NCI-H526 (cell line): ENCODE measurements at places on chromosomes 11 and 22.

GRCh38 chr11:122634501-122634900 lies 21.0 kb upstream of the UBASH3B start:
- DNase-seq = no peak

- DNase-seq = no peak
Measured at GRCh38 chr22:20989323-20990138, 7.4 kb downstream of the LZTR1 start.

DNA sequence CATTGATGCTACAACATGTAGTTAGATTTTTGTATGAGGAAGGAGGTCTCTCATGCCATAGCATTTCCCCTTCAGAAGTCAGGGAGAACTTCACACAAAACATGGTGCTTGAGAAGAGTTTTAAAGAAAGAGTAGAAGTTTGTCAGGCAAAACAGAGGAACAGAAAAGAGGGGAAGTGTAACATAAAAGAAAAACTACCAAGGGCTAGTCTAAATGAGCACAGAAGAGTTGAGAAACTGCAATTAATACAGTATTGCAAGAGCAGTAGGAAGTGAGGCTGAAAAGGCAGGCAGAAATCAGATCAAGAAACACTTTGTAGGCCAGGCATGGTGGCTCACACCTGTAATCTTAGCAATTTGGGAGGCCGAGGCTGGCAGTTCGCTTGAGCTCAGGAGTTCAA lies 61.0 kb downstream of the FAM168A start:
- DNase-seq = no peak

- peak; percentile 93 for DNase-seq
Measured at GRCh38 chr11:119320776-119321524, 4.0 kb upstream of the MCAM start.

- no peak for DNase-seq
Measured at GRCh38 chr22:24129980-24130379, 51.3 kb upstream of the SUSD2 start.

GRCh38 chr11:32935462-32936029 lies 42.9 kb downstream of the QSER1 start:
- no peak for DNase-seq

- DNase-seq = no peak
Measured at GRCh38 chr11:45817191-45817590, 12.2 kb downstream of the SLC35C1 start.

- DNase-seq = no peak
Measured at GRCh38 chr11:12284316-12285050, 92.9 kb upstream of the PARVA start.

DNA sequence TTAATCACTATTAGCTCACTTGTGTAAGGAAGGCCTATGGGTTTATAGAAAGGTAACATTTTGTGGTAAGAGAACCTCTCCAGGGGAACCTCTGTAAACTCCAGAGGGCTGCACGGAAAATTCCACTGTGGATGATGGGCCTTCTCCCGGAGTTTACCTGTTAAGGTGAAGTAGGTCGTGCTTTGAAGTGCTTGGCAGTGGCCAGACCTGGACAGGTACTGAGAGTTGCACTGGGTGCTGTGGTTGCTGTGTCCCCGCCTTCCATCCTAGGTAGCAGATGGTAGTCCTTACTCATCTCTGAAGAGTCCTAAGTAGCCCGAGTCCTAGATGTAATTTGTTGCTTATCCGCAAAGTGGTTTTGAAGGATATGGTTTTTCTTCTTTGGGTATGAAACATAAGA lies 133.4 kb downstream of the TEAD1 start:
- no peak for DNase-seq

DNA sequence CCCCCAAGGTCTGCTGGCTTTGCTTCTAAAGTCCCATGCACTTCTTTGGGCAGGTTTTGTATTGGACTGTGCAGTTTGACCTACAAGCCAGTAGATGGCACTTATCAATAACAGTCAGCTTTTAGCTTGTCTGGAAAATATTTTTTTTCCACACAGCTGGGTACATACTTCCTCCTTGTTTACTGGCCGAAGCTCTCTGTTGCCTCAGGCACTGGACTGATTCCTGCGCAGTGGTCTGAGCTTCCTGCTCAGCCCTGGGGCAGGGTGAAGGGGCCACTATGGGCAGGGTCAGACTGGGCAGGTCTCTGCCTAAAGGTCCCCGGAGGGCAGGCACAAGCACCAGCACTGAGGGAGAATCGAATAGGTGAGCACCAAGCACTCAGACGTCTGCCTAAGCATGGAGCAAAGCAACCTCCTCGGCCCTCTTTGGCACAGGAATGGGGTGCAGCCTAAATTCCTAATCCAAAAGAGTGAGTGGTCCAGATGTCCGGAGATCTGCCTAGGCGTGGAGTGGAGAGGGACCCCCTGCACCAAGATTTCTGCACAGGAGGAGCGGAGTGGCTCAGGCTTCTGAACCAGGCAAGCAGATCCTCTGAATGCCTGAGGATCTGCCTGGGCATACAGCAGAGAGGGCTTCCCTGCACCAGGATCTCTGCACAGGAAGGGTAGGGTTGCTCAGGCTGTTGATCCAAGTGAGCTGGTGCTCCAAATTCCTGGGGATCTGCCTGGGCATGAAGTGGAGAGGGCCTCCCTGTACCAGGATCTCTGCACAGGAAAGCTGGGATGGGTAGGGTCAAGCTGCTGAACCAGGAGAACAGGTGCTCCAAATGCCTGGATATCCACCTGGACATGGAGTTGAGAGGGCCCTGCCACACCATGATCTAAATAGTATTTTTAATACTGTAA lies 105.9 kb upstream of the C11orf58 start:
- DNase-seq = peak; percentile 61

DNA sequence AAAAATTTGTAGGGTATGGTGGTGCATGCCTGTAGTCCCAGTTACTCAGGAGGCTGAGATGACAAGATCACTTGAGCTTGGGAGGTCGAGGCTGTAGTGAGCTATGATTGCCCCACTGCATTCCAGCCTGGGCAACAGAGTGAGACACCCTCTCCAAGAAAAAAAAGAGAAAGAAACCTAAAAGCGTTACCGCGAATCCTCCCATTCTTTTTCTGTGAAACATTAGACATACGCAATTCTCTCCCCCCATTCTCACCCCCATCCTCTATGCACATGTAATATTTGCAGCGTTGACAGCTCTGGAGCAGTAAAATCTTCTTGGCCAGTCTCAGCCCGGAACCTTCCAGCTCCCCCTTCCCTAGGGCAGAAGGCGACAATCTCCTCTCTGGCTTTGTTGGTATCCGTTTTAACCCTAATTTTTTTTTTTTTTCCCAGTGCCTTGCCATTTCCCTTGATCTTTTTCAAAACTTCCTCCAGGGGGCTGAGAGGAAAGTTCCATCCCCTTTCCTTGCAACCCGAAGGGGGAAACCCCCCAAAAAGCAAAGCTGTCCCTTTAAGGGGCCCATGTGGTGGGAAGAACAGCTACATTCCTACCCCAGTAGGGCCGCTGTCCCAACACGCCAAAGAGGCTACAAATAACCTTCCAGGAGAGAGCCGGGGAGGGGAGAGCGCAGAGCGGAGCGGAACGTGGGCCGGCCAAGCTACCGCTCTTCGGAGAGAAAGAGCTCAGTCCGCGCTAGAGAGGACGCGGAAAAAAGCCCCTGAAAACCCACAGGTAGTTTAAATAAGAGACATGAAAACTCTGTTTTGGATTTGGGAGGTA lies 1.9 kb downstream of the LRP4 start:
- DNase-seq = peak; percentile 55

DNA sequence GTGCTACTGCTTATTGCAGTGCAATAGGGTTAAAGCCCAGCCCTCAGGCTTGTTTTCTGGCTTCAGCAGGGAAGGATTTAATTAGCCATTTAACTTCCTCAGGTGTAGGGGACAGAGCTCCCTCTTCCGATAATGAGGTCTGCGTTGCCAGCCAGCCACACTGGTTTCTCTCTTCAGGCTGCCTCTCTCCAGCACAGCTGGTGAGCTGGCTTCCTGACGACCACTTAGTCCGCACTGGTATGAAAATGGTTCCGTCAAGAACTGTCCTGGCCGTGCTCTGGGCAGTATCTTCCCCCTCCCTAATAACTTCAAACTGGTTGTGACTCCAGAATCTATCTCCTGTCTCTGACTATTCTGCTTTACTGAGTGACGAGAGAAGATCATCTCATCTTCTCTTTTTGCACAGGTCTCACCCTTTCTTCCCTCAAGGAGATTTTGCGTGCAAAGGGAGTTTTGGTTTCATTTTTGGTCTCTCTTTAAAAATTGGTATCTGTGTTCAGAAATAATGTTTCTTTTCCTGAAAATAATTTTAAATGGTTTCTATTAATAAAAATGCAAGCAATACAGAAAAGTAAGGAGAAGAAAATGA lies 49.2 kb downstream of the CNTN5 start:
- no peak for DNase-seq

DNA sequence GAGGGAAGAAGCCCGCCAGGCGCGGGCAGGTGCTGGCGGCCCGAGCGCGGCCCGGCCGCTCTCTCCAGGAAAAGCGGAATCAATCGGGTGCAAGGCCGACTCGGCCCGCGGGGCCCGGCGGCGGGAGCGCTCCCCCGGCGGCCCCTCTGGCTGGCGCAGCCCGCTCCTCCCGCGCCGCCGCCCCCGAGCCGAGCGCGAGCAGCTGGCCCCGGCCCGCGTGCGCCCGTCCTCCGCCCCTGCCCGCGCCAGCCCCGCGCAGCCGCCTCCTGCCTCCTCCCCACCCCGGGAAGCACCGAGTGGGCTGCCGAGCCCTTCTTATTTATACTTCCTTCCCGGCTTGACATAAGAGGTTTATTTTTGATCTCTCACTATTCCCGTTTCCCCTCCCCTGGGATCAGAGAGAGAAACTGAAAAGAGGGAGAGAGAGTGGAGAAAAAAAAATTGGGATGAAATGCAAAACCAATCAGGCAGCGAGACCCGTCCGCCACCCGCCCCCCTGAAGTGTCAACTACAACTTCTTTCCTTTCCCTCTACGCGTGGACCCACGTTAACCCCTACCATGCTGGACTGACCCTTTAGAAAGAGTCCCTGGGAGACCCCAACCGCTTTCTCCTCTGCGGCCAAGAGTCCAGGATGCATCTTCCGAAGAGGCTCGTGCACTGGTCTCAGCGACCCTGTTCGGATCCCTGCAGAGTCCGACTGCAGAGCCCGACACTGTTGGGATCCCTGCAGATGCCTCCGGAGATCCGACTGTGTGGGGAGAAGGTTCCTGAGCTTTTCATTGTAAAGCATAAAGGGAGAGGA lies at the start of gene ADAMTS8:
ADAMTS8 (minus strand) TSS at position 294 of the 804 bp plus-strand sequence. CDS start 323 bp downstream, outside the sequence.
- no peak for DNase-seq
